ENCODE measurements at places on chromosomes 4 and X. TPM values are rescaled to one million over a fixed set of nuclear protein-coding genes. Genes with fewer than 3 reads are reported as not detected.

DNA sequence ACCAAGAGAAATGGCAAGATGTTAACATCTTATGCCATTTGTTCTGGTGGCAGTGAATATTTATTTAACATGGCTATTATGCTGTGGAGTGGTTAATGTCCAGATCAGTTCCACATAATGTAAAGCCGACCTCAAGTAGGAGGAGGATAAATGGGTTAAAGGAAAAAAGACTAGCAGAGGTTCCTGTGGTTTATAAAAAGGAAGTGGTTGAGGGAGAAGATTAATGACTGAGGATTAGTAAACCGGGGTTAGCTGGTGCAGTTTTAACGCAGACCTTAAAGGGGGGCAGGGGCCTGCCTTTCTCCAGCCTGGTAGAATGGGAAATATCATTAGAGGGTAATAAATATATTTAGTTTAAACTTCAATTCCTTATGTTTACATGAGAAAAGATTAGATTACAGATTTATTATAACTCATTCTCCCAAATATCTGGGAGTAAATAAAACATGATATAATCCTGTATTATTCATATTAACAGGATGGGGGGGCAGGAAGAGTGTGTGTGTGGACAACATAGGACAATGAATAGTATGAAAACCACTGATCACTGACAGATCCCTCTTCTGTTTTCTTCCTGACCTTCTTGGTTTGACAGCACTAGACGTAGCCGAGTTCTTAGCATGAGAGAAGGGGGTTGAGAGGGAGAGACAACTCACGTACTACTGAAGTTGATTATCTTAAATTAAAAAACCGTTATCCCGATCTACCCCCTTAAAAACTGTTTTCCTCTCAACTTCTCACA lies 124.1 kb upstream of the LIMCH1 start:
- peak; percentile 92 for DNase-seq

GRCh38 chr4:186887291-186887700 lies 163.6 kb upstream of the FAT1 start:
- peak; percentile 30 for DNase-seq

DNA sequence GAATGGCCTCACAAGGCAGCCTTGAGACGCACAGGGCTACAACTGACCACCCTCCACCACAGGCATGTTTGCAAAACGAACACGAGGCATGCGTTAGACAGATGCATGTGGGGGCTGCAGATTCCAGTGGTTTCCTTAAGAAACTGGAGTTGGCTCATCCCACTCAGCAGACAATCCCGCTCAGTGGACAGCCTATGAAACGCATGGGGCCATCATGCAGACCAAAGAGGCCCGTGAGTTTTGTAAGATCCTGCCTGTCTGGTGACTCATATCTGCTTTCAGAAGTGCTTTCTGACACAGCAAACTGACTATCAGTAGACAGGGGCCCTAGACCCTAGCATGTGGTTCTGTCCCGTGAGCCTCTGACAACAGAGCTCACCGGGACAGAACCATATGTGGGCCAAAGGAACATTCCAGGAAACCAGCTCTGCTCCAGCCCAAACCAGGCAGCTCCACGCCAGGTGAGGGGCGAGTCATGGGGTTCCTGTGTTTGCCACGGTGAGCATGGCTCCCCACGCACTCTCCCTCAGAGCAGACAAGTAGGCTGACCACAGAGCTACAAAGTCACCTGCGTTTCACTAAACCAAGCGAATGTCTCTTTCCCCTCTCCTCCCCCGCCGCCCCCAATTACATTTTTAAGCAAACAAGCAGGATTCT lies 74.4 kb downstream of the MTMR1 start:
- DNase-seq: peak; percentile 19

DNA sequence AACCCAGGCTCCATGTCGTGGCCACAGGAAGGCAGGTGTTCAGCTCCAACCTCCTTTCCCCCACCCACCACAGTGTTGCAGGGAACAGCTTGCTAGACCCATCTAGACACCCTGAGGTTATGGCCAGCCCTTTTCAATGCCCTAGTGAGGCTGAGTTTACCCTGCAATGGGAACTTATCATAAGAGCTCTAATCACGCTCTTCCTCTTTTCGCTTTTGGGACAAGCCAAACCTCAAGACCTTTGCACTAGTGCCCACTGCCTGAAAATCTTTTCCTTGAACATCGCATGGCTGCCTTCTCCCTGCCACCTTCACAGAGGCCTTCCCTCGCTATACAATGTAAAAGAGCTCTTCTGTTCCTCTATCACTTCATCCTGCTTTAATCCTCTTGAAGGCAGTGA lies 2.4 kb upstream of the FGFBP2 start:
- DNase-seq: no peak

DNA sequence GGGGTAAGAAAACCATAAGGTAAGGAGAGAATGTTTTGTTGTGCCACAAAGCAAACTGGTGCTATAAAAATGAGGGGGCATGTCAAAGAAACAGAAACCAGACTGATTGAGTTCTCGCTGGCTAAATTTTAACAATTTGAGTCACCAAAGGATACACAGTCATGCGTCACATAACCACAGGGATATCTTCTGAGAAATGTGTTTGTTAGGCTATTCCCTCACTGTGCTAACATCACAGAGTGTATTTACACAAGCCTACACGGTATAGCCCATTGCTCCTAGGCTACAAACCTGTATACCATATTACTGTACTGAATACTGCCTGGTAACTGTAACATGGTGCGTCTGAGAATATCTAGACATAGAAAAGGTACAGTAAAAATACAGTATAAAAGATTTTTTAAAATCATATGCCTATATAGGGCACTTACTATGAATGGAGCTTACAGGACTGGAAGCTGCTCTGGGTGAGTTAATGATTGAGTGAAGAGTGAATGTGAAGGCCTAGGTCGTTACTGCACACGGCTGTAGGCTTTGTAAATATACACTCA lies 50.1 kb downstream of the FBXW7 start:
- DNase-seq: no peak

GRCh38 chr4:74262522-74262921 lies 45.7 kb upstream of the EPGN start:
- DNase-seq: no peak

GRCh38 chr4:25397305-25397704 lies 20.2 kb downstream of the ANAPC4 start:
- DNase-seq: no peak

GRCh38 chr4:70225824-70226223 lies at the start of gene FDCSP:
Gene FDCSP (plus strand): TSS chr4:70226124. CDS start chr4:70231195, 5,071 bp downstream.
- DNase-seq: no peak

DNA sequence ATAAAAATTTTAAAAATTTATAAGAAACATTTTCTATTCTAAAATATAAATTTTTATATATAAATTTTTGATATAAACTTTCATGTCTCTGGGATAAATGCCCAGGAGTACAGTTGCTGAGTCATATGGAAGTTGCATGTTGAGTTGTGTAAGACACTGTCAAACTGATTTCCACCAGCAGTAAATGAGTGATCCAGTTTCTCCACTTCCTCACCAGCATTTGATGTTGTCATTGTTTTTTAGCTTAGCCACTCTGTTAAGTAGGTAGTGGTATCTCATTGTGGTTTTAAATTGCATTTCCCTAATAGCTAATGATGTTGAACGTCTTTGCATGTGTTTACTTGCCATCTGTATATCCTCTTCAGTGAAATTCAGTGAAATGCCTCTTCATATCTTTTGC lies 66.5 kb downstream of the MAMLD1 start:
- no peak for DNase-seq

GRCh38 chr4:109432696-109433095 lies 919 bp upstream of the SEC24B start:
- peak; percentile 33 for DNase-seq

GRCh38 chr4:154415313-154415712 lies 76.3 kb downstream of the DCHS2 start:
- no peak for DNase-seq

- DNase-seq: no peak
Observed at GRCh38 chrX:115564243-115564642, 3.3 kb downstream of the PLS3 start.

GRCh38 chrX:3231766-3232165 lies 114.7 kb downstream of the MXRA5 start:
- DNase-seq: peak; percentile 81

- DNase-seq: no peak
Observed at GRCh38 chrX:9765072-9765736, 443 bp downstream of the GPR143 start.

DNA sequence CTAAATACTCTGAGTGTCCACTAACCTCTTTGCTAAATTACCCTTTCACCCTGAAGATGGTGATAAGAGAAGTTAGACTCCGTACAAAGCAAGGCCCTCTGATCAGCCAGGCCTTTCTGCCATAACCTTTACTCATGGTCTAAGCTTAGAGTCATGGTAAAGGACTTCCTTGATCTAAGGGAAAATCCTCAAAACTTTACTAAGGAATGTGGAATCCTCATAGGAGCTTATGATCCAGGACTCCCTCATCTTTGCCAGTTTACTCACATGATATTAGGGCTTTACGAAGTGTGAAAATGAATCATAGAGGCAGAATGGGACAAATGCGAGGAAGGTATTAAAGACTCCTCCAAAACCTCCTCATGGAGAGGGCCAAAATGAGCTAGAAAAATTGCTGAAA lies 7.9 kb upstream of the FAM13A start:
- no peak for DNase-seq

- DNase-seq: no peak
Observed at GRCh38 chrX:47498411-47498810, 15.4 kb upstream of the ZNF41 start.

DNA sequence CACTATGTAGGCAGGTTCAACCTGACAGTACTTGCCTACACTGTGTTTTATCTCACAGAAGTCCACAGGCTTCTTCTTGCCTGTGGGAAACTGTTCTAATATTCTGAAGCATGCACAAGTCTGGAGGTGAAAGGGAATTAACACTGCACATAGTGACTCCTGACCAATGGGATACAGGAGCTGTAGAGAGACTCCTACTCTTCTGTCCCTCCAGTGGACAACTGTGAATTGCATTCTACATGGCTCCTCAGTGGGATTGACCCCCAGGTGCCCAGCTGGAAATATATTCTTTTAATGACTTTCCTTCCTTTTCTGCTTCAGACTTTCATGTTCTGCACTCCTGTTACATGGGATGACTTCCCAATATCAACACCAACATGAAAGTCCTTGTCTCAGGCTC lies 8.2 kb upstream of the YIPF6 start:
- peak; percentile 17 for DNase-seq

GRCh38 chr4:13344216-13344615 lies 139.9 kb downstream of the RAB28 start:
- DNase-seq: no peak

DNA sequence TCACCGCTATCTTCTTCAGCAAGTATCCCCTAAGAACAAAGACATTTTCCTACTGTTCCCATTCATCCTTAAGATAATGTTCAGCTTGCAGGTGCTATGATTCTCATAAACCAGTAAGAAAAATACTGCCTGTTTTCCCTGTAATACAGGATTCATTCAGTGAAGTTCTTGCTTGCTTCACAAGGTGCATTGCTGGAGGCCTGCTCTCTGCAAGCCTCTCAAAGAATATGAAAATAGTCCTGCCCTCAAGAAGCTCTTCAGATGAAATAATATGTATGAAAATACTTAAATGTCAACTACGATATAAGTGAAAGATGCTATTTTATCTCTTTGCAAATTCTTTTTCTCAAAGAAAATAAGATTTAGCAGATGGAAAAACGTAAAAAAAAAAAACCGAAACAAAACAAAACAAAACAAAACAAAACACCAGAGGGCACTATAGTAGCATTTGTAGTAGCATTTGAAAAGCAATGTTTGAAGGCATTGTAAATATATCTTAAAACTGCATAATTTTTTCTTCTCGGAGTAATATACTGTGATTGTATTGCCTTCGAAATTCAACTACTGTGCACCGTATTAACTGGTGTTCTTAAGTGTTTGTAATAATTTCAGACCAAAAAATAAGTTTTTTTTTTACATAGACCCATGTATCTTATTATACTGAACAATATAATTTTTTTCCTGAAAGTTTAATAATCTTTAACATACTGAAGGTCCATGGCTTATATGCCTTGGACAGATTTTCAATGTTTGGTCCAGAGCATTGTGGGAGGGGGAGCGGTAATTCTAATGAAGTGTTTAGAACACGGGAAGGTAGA lies 26.0 kb downstream of the ADH4 start:
- no peak for DNase-seq

DNA sequence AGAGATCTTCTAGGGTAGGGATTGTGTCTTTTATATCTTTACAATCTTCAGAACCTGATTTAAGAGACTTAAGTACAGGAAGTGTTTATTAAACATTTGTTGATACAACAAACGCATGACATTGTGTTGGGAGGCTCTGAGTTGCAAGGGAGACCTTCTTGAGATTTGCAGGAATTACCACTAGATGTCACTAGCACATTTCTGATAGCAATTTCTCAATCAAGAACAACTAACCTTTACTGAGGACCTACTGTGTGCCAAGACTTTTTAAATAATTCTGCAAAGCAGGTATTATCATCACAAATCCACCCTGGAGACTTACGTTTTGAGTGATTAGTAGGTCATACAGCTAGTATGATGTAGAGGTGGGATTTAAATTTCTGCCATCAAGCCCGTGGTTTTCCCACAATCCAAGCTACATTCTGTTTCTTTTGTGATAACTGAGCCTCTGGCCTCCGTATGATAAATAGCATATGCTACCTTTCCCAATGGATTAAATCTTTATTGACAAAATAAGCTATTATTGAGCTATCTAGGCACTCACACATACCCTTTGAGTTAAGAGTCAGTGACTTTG lies 986.0 kb downstream of the CCSER1 start:
- DNase-seq: peak; percentile 62

- no peak for DNase-seq
Observed at GRCh38 chr4:53732661-53733060, 141.4 kb upstream of the LNX1 start.

- peak; percentile 89 for DNase-seq
Observed at GRCh38 chrX:74293343-74293946, 10.5 kb upstream of the ZCCHC13 start.

DNA sequence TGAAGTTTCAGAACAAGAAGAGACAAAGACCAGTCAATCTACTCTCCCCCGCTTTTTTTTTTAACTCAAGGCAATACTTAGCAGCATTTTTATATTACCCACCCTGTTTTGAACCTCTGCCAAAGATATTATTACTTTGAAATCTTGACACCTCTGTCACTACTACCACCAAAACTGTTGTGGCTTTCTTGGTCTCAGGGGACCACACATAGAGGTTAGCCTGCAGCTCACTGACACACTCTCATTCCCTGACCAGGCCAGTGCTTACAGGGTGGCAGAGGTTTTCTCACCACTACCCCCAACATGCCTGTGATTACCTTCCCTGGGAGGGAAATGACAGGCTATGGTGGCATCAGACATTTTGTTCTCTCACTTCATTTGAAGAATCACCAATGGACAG lies 137.4 kb upstream of the STIM2 start:
- DNase-seq: no peak

- DNase-seq: peak; percentile 49
Observed at GRCh38 chr4:110211007-110211769, 12.8 kb upstream of the ELOVL6 start.

GAB3 gene
- total RNA-seq: 0.03 TPM

GAR1 gene
- total RNA-seq: 24.6 TPM

AFAP1 gene
- total RNA-seq: 12.3 TPM

NSUN7 gene
- 1.5 TPM for total RNA-seq

SPATA4 gene
- total RNA-seq: 0.56 TPM

P2RY4 gene
- total RNA-seq: 0.22 TPM

PSAPL1 gene
- total RNA-seq: not detected

TCEAL6 gene
- not detected for total RNA-seq

IL13RA1 gene
- 38.6 TPM for total RNA-seq

All from SJCRH30 (cell line).